Activated effector memory CD4-positive, alpha-beta T cell treated with anti-CD3 and anti-CD28 coated beads, Interleukin-2, amount 50 U/mL, for 16 hours (primary cell): ENCODE measurements at places on chromosomes 4 and X.

DNA sequence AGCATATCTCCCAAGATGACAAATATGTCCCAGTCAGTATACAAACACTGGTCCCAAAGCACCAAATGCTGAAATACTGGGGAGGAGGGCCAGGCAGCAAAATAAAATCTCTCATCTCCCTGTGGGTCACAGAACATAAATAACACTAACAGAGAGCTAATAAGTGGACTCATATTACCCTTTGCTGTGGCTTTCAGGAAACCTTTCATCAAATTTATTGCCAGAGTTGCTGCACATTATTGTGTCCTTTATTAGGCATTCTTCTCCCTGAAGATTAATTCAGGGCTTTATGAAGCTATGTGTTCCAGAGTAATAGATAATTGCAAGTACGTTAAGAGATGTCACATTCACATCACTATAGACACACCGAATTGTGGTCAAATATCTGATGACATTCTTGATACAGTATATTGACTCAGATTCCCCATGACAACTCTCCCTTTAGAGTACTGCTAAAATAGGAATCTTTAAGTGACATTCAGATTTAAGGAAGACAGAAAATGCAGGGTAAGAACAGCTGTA, 124.1 kb upstream of the PRR32 start:
- no peak for DNase-seq

DNA sequence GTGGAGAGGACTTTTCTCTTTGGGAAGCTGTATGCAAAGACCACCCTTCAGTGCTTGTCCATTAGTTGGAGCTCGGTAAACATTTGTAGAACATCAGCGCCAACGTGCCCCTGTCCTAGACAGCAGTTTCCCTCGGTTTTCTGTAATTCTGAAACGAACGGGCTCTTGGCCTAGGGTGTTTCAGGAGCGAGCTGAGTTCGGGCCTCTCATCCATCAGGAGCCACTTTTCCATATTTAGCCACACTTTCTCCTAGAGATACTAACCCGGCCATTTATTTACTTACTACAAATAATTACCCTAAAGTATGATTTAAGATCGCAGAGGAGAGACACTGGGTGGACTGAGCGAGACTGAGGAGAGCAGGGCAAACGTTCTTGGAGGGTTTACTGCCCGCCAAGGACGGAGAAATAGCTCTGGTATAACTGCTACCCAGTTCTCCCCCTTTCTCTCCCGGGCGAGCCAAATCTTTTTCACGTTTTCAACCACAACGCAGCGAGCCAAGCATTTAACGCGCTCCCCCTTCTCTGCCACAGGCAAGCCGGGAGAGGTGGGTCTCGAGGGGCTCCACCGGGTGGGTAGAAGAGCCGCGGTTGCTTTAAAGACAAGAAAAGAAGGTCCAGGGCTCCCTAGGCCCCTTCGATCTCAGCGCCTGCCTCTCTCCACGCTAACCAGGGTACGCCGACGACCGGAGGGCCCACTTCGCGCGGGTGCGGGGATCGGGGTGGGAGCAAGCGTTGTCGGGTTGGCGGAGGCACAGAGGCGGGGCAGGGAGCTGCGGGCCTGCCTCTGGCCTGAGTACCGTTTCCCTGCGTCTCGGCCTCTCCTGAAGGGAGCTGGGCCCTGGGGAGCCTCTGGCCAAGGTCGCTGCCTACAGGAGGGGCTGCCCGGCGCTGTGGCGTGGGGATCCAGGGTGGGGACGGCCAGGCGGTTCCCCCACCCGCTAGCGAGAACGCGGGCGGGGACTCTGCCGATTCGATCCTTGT, 10.8 kb upstream of the PITX2 start:
- DNase-seq: no peak

- DNase-seq: no peak
These were observed 1167.2 kb upstream of the PABPC4L start for GRCh38 chr4:135368831-135369230.

DNA sequence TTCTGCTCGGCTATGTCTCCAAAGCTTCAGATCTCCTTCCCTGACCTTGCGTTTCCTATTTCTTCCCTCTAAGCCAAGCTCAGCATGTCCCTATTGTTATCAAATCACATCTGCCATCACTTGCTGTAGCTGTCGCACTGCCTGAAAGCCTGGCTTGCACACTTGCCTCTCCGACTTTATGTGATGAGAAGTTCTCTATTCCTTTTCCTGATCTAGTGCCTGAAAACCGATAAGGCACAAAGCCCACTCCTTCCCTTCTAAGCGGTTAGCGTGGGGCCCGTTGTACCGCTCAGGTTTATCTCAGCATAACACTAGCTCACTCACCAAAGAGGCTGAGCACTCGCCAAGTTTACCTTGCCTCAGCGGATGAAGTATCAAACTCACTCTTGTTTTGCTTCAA, 816 bp downstream of the NMU start:
- no peak for DNase-seq

DNA sequence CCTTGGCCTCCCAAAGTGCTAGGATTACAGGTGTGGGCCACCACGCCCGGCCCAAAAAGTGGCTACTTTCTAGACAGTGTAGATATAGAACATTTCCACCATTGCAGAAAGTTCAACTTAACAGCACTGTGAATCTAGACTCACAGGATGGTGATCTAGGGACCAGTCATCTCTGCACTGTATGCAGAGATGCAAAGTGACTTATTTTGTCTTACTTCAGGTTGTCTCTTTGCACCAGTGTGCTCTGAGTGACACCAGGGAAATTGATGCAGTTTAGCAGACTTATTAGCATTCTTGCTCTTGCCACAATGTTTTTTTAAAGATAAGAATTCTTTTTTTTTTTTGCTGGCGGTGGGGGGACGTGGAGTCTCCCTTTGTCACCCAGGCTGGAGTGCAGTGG, 12.8 kb upstream of the FOXO4 start:
- DNase-seq: no peak

DNA sequence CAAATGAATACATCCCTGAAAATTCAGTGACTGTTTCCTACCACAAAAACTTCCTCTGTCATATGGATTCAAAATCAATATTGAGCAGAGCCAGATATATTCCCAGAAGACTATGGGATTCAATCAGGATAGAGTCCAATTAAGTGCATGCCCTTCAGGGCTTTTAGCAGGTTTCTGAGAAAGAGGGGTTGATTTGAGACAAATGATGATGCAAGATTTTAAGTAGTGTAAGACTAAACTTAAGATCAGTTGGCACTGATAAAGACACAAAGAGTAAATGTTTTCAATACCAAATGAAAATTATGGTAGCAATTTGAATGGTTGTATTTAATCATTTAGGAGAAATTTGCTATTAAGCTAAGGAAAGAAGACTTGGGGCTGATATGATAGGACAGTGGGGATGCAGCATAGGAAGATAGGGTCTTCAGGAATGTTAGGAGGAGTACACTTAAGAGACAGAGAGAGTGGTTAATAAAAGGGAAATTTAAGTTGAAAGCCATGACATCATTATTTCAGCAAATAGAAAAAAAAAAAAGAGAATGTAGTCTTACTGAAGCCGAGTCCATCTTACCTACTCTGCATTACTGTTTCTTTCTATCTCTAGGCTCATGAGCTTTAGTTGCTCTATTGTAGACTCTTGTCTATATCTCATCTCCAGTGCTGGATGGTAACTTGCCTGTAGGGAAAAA, 32.0 kb upstream of the XK start:
- no peak for DNase-seq

DNA sequence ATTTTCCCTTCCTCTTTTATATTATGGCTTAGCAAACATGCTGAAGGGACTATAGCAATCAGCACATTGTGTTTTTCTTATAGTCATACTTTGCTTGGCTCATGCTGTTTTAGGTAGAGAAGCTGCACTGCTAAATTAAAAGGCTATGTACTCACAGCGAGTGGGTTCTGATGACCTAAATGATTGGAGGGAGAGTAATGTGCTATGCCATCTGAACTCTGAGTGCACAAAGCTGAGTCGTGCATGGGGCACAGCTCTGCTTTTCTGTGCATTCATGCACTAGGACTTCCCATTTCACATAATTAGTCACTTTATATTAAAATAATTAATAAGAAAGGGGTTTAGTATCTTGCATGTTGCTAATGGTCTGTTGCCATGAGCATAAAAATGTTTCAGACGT, 132.7 kb upstream of the ADGRL3 start:
- DNase-seq: no peak

GRCh38 chr4:8153441-8153840, 5.2 kb downstream of the ABLIM2 start:
- no peak for DNase-seq

- DNase-seq: no peak
These were observed 552 bp downstream of the TCEAL9 start for GRCh38 chrX:103356858-103357257.

GRCh38 chrX:39022106-39022505, 220.8 kb downstream of the MID1IP1 start:
- no peak for DNase-seq

- no peak for DNase-seq
These were observed 172.6 kb downstream of the ACTRT1 start for GRCh38 chrX:127879585-127879984.

GRCh38 chr4:10186228-10187214, 69.9 kb upstream of the WDR1 start:
- no peak for DNase-seq

GRCh38 chr4:153176938-153177337, 27.3 kb upstream of the TRIM2 start:
- DNase-seq: no peak

GRCh38 chrX:54479136-54480111, 16.6 kb downstream of the FGD1 start:
- no peak for DNase-seq

- no peak for DNase-seq
These were observed 4.8 kb upstream of the TIMP1 start for GRCh38 chrX:47577424-47577823.
